ENCODE measurements at places on chromosomes 6 and 20.
A peak's percentile ranks its signal among the peaks of the same experiment; 100 is the strongest.

GRCh38 chr20:23744817-23745216 is 5.9 kb downstream of the CST1 start:
- no peak for DNase-seq

DNA sequence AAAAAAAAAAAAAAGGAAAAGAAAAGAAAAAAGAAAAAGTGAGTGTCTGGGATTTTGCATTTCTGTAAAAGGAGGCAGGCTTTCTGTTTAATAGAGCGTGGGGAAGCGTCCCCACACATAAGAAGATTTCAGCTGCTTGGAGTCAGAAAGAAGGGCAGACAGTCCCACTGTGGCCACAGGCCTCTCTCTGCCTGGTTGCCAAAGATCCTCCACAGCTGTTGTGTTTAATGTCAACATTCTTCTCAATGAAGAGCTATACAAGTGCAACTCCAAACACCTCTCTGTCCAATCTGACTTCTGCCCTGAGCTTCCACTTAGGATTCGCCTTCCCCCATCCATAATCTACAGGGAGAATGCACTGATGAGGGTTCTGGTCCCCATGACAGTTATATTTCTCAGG is 64.3 kb upstream of the MLN start:
- DNase-seq = no peak

DNA sequence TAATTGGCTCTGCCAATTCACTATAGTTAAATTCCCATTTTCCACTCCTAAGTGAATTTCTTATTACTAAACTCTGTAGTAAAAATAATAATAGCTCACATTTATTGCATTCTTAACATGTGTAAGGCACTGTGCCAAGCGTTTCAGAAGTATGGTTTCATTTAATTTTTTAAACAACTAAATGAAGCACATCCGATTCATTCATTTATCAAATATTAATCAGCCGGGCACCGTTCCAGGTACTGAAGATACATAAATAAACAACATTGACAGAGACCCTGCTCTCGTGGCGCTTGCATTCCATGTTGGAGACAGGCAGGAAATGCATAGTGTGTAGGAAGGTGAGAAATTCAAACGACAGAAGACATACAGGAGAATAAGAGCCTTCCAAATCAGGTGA is 423.2 kb upstream of the JARID2 start:
- DNase-seq = no peak

DNA sequence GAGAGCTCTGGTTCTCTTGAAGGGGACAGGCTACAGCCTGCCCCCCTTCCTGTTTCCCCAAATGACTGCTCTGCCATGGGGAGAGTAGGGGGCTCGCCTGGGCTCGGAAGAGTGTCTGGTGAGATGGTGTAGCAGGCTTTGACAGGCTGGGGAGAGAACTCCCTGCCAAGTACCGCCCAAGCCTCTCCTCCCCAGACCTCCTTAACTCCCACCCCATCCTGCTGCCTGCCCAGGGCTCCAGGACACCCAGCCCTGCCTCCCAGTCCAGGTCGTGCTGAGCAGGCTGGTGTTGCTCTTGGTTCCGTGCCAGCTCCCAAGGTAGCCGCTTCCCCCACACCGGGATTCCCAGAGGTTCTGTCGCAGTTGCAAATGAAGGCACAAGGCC is 9.8 kb downstream of the VEGFA start:
- no peak for DNase-seq

GRCh38 chr20:53493311-53493857 is 100.3 kb downstream of the ZNF217 start:
- peak; percentile 26 for DNase-seq

DNA sequence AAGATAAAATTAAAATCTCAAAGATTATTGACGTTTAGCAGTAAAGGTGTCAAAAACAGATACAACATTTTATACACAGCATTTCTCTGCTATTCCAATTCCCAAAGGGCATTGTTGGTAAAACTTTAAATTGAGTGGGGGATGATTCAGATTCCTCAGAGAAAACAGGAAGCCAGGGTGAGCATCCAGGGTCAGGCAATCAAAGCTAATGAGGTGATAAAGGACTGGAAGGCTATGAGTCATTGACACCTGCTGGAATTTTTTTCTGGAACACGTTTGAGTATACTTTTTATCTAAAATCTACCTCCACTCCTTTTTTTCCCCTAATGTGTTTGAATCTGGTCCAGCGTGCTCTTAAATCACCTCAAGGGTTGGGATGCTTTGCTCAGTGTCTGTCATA is 52.2 kb downstream of the FKBP1C start:
- DNase-seq = no peak

GRCh38 chr6:13248584-13248985 is 79.8 kb downstream of the TBC1D7 start:
- DNase-seq = no peak

DNA sequence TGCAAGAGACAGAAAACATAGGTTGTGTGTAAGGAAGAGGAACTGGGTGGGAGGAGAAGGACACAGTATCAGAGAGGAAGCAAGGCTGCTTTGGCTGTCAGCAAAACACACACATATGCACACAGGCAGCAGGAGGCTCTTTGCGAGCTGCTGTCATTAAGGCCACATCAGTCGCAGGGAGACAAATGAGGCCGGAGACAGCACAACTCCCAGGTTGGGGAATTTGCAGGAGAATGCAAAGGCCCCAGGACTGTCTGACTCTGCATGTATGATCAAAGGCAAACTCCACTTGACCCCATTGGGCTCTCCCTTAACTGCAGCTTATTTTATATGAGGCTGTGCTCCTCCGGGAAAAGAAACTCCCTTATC is 35.3 kb downstream of the METTL24 start:
- DNase-seq = no peak

GRCh38 chr6:149965194-149966020 is 1.7 kb downstream of the ULBP1 start:
- no peak for DNase-seq

DNA sequence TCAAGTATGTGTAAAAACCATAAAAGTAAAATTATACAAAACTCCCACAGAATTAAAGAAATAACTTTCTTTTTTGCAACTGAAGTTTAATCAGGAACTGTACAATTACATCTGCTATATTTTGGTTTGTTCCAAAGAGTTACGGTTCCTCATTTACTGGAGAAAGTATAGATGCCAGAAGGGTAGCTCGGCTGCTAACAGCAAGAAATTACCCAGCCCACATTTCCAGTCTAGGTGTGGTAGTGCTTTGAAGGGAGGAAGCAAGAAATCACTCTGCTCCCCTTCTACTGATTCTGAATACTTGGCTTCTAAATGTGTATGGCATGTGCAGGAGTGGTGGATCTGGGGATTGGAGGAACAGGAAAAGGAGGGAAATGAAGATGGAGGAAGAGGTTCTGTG is 441.3 kb downstream of the CDC5L start:
- no peak for DNase-seq

DNA sequence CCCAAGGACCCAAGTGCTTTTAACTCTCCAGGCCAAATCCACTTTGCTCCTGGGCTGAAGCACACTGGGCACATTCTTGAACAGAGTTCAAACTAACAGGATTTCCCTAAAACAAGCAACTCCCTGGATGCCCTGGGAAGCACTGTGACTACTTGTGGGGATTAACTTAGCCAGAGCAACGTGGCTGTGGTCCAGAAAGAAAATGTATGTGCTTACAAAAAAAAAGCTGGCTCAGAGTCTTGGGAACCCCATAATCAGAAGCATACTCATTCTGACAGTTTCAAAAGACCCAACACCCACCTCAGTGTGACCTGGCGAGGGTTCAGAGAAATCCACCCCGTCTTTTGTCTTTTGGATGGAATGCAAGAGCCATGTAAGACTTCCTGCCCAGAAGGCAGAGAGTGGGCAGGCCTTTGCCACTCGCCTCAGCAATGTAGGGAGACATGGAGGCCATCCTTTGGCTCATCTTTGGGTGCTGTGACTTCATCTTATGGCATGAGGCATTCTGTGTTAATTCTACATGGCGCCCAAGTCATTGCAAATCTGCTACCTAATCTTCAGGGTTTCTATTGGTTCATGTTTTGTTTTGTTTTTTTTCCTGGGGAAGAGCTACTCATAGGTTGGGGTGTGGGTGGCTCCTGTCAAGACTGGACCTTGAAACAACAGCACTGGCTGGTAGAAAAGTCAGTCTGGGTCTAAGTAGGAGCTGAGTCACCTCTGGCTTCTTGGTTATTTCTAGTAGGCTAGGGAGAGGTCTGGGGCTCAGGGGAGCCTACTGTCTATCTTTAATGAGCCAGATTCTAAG is 248.6 kb upstream of the SUPT3H start:
- DNase-seq = peak; percentile 79

DNA sequence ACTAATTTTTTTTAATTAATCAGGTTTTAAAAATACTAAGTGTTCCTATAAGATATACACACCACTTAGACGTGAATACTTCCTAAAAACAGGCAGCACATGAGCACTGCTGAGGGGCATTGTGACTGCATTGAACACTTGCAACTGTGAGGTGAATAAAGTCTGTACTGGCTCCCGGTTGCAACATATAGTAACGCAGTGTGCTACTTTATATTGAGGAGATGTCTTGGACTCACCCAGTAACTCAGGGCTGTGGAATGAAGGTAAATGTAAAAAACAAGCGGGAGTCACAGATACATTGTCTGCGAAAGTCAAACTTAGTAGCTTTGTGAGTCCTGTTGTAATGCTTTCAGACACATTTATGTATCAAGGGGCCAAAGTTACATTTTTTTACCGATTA is 17.0 kb upstream of the HLA-A start:
- no peak for DNase-seq

DNA sequence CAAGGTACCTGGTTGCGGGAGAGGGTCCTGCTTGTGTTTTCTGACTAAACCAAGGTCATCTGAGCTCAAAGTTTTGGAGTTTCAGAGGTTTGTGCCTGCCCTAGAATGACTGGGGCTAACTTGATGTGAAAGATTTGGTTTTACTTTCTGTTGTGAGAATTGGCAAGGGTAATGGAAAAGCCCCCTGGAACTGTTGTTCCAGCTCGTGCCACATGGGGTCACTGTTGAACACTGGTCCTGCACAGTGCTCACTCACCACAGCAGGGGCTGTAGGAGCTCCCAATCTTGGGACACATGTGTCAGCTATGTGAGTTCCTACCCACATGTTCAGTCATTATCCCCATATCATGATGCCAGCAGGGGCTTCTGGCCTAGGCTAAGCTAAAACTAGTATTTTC is 6.5 kb downstream of the TGM6 start:
- DNase-seq = no peak

DNA sequence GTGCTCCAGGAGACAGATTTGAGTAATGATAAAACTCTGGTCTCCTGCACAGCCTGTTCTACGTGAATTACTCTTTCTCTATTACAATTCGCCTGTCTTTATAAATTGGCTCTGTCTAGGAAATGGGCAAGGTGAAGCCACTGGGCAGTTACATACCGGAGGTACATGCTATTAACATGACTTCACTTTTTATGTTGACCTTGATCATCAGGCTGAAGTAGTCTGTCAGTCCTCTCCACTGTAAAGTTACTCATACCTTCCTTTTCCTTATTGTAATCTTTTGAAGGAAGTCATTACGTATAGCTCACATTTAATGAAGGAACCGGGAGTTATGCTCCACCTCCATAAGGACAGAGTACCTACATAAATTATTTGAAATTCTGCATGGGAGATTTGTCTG is 19.9 kb upstream of the KHDC1 start:
- DNase-seq = no peak

DNA sequence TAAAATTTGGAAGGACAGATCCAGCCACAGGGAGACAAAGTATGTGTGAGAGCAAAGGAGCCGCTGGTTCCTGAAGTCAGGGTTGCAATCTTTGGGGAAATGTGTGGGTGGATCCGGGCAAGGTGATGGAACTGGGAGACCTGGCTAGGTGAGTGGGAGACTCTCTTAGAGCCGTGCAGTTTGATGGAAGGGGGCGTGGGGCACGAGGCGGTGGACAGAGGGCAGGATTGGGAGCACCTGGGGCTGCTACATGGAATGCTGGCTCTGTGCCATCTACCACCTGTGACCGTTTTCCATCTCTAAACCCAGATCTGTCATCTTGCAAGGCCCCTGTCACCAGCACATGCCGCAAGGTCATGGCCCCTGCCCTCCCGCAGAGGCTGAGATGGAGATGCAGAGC is 268.4 kb downstream of the SMOC2 start:
- no peak for DNase-seq

DNA sequence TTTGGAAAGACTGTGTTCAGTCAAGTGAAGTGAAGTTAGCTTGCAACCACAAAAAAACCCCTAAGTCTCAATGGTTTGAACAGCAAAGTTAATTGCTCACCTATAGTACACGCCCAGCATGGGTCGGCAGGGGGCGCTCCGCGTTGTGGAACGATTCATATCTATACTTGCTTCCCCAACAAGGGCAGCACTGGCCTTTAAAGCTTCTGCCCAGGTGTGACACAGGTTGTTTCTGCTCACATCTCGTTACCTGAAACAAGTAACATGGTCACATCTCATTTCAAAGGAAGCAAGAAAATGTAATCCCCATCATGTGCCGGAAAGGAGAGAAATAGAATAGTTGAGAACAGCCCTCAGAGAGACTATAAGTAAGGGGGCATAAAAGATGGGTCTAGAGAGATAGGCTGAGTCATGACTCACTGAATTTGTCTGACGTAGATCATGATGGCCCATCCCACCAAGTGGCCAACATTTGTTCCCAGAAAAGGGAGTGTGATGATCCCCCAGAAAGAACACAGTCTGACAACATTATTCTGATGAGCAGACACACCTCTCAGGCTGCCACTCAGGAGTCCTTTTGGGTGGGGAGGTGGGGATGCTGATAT is 29.0 kb downstream of the HNF4A start:
- peak; percentile 24 for DNase-seq

GRCh38 chr6:35477551-35478179 is 9.5 kb downstream of the RPL10A start:
- no peak for DNase-seq

DNA sequence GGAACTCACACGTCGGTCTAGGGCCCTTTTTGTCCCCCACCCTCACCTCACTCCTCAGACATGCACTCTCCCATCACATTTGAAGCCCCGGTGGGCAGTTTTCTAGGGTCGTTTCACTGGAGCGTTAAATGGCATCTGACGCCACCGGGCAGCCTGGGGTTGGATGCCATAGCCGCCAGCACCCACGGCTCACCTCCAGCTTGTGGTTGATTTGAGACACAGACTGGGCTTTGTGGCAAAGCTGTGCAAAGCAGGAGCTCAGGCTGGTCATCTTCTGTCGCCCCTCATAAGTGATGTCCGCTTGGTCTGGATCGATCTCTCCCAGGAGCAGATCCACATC is 530 bp downstream of the GOPC start:
- DNase-seq = no peak

DNA sequence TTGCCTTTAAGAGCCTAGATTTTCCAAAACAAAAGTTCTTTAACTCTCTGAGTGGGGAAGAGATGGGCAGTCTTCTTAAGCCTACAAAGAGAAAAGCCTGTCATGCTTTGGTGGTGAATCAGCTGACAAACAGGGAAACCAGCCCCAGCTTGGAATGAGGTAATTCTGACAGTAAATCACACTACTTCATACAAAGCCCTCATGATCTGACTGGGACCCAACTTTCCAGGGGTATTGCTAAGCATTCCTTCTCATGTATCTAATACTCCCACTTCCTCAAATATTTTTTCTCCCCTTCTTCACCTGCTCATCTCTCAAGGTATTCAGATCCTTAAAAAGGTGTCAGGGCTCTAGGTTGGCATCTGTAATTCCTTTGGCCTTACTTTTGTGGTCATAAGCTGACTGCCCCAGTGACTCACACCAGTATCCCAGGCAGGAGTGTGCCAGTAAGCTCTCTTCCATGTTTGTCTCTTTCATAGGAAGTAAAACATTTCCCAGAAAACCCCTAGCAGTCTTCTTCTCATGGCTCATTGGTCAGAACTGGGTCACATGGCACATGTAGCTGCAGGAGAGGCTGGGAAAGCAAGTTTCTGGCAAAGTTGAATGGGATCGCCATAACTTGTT is 15.0 kb upstream of the TBC1D22B start:
- peak; percentile 96 for DNase-seq

Measured in fibroblast of the conjunctiva (primary cell).